ENCODE measurements at places on chromosomes 11 and 22.

GRCh38 chr11:108511851-108512474, 13.8 kb upstream of the POGLUT3 start:
- H3K4me1 ChIP-seq, result no peaks in the 10 kb centered on the region
- no peak for DNase-seq
- H3K27ac ChIP-seq, result no peak overlapping the region
- no peak overlapping the region for H3K4me3 ChIP-seq
- no peaks in the 10 kb centered on the region for H3K27me3 ChIP-seq

DNA sequence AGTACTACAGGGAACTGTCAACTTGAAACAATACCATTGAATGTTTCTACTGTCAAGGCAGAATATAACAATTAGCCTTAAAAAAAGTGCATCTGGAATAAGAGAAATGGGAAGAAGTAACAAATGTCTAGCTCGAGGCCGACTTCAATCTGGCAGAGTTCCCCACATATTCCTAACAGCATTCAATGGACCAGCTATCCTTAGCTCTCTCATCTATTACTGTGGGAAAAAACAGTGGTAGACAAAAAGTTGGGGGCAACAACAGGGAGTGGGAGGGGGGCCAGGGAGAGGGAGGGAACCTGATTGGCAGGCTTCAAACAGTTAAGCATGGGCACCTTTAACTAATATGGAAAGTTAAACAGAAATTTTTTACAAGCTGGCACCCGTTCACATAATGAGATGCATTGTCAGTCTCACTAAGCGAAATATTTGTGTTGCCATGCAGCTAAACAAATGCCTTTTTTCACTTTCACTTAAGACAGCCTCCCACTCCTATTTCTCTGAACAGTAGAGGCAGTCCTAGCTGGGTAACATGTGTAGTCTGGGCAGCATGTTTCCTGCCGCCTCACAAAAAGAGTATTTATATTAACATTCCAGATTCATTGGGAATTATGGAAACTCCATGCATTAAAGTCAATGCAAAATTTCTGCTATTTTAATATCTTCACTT, 62.2 kb upstream of the SOX6 start:
- H3K27ac ChIP-seq, result no peak overlapping the region
- H3K4me1 ChIP-seq, result no peaks in the 10 kb centered on the region
- H3K36me3 ChIP-seq, result no peaks in the 10 kb centered on the region
- H3K27me3 ChIP-seq, result no peaks in the 10 kb centered on the region

DNA sequence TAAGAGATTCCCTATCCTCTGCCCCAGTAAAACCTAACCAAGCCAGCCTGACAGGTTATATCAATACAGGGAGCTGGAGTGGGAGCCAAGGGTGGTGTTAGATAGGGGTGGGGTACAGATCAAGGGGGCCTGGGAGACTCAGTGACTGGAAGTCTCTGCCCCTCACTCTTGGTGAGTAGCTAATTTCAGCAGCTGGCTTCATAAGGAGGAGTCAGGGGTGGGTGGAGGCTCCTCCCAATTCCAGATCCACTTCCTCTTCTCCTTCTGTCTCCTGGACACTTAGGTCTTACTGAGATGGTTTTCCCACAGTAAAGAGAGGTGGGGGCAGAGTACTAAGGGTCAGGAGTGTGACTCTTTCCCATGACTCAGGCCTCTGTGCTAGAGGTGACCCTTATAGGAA, 1.1 kb upstream of the VSIG2 start:
- no peak for DNase-seq
- no peaks in the 10 kb centered on the region for H3K36me3 ChIP-seq
- H3K4me3 ChIP-seq, result no peak overlapping the region

DNA sequence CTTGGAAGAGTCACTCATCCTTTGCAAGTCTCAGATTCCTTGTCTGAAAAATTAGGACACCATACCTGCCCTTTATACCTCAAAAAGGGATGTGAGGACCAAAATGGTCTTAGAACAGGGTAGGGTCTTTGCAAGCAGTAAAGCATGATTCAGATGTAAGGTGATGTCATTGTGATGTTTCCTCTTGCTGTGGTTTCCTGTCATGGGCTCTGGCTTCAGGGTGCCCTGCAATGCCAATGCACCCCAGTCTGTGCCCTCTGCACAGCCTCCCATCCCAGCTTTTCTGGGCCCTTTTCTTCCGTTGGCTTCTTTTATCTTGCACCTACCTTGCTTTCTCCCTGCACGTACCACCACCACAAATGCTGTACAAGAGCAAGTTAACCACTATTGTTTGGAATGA, 87.8 kb upstream of the NNMT start:
- no peaks in the 10 kb centered on the region for H3K36me3 ChIP-seq
- no peak overlapping the region for H3K4me3 ChIP-seq
- no peak for DNase-seq
- no peak overlapping the region for H3K27ac ChIP-seq
